Sigmoid colon (tissue), 7 donors: ENCODE measurements at places on chromosomes 3 and 15. TPM values are rescaled to one million over a fixed set of nuclear protein-coding genes. Genes with fewer than 3 reads are reported as not detected.

DNAH12 gene
- 0.16 TPM for polyA plus RNA-seq

UPK1B gene
- not detected for polyA plus RNA-seq

ABHD17C gene
- polyA plus RNA-seq, result 62.7 TPM

EBLN2 gene
- not detected for polyA plus RNA-seq

CKMT1A gene
- polyA plus RNA-seq, result 114 TPM

FAH gene
- polyA plus RNA-seq, result 17.5 TPM

FAM81A gene
- 2.8 TPM for polyA plus RNA-seq

IL5RA gene
- not detected for polyA plus RNA-seq
